ENCODE measurements at places on chromosomes 3 and 15.

DNA sequence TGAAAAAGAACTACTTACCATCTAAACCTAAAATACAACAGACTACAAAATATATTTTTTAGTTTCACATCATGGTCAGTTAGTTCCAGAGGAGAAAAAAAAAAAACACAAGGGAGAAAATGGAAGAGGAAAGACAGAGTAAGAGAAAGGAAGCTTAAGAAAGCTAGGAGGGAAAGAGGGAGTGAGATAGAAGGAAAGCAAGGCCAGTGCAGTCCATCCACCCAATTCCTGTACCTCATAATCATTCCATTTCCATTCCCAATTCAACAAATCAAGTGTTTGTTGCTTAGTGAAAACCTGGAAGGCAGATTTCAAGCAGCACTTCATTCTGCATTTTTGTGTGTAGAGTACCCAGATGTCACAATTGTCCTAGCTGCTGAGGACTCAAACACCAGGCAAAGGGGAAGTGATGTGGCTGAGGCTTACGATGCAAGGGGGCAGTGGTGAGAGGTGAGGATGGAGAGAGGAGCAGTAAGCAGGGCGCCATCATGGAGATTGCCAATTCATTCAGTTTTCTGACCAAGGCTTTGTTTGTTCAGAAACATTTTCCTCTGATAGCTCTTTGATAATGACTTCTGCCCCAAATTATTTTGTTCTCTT lies 83.6 kb upstream of the GSK3B start:
- DNase-seq = no peak

DNA sequence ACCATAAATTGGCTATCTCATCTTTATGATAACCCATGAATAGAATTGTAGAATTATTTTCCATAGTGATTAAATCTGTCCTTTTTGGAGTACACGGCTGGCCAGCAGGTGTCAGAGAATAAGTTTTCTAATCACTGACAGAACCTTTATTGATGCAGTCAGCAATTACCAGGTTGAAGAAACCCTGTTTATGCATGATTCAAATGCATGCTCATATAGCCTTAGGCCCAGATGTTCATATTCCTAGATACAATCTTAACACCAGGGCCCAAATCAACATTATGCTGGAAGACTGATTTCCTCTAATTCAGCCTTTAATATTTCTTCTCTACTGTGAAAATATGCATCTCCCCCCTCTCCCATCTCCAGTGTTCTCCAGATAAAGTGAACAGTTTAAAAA lies 243.5 kb upstream of the DCBLD2 start:
- no peak for DNase-seq

DNA sequence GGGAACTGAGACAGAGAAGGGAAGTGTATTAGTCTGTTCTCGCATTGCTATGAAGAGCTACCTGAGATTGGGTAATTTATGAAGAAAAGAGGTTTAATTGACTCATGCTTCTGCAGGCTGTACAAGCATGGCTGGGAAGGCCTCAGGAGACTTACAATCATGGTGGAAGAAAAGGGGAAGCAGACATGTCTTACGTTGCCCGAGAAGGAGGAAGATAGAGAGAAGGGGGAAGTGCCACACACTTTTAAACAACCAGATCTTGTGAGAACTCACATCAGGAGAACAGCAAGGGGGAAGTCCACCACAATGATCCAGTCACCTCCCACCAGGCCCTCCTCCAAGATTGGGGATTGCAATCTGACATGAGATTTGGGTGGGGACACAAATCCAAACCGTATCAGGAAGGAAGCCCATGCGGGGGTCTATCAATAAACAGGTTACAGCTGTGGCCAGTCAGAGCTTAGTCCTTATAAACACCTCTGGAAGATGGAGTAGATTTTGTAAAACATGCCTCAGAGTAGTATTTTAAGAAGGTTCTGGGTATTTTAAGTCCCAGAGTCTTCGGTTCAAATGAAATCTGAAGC lies 153.9 kb downstream of the GHSR start:
- no peak for DNase-seq

- DNase-seq = no peak
Measured at GRCh38 chr3:172868582-172869200, 118.2 kb downstream of the ECT2 start.

DNA sequence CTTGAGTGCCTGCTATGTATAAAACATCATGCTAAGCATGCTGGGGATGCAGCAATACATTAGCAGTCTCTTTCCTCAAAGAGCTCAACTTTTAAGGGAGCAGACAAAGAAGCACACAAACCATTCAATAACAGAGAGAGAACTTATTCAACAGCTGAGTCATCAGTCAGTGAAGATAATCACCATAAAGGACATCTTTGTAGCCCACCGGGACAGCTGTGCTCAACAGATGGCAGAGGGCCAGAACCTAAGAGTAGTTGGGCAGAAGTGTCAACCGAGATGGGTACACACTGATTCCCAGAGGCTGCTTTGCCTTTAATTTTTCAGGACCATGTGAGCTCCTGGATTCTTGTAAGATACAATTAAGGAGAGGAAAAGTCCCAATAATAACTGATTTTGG lies 4.2 kb upstream of the RAB8B start:
- no peak for DNase-seq

GRCh38 chr15:92104072-92104471 lies 250.6 kb downstream of the SLCO3A1 start:
- DNase-seq = no peak

DNA sequence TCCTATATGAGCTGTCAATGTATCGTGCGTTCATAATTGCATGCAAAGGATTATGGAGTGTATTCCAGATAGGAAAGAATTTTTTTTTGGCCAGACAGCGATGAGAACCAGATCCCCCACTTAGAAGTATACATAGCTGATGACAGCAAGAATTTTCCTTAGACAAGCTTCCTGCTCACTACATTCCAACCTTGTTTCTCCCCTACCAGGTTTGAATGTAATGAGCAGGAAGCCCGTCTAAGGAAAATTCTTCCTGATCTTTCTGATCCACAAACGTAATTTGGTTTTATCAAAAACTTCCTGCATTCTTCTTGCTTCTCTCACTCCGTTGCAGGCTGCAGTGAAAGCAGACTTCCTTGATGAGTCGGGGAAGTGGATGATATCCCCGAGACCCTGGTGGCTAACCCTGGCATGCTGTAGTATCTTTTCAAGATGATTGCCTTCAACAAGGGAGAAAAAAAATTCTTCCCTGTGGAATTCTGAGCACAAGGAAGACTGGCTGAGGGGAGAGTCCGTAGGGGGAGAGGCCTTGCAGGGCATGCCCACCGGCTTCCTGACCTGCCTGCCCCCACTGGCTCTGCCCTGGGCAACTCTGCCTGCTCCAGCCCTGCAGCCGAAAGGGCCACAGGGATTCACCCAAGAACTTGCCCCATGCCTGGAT lies 243.1 kb downstream of the TLE3 start:
- peak; percentile 84 for DNase-seq

GRCh38 chr3:104520228-104520655 lies 846.5 kb upstream of the ALCAM start:
- no peak for DNase-seq

GRCh38 chr3:115658032-115658336 lies 34.7 kb downstream of the GAP43 start:
- no peak for DNase-seq

- DNase-seq = peak; percentile 83
Measured at GRCh38 chr3:133943639-133944141, 48.0 kb upstream of the RAB6B start.

DNA sequence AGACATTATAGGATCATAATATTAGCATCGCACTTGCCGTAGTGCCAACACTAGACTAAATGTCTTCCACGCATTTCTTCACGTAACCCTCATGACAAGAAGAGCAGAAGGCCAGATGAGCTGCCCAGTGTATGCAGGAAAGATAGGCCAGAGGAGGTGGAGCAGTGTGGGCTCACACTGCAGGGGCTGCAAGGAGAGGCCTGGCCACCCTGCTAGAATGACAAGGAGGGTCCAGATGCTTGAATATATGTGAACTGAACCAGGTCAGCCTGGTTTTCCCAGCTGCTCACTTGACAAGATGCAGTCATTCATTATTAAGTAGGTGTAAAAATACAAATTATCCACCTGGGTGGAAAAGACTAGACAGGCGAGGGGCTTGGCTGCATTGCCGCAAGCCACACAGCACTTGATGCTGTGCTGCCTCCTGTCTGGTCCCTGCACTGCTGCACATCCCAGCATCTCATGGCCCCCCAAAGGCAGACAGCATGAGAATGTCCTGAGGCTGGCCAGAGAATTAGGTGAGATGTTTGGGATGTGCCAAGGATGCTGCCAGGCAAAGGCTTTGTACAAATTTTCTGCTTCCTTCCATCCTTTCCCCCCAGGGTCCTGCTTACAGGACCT lies 115.2 kb downstream of the NTRK3 start:
- DNase-seq = no peak

- peak; percentile 70 for DNase-seq
Measured at GRCh38 chr3:12405432-12406272, 78.6 kb upstream of the TSEN2 start.

DNA sequence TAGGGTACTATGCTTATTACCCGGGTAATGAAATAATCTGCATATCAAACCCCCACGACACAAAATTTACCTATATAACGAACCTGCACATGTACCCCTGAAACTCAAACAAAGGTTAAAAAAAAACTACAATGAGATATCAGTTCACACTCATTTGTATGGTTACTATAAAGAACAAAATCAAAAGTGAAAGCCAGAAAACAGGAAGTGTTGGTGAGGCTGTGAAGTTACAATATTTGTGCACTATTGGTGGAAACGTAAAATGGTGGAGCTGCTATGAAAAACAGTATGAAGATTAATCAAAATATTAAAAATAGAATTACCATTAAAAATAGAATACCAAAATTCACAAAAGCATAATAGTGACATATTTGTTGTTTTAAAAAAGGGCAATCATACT lies 128.9 kb downstream of the ZIC1 start:
- DNase-seq = no peak

GRCh38 chr3:99858469-99858868 lies 40.8 kb downstream of the CMSS1 start:
- no peak for DNase-seq

GRCh38 chr3:177338697-177339219 lies 141.5 kb upstream of the TBL1XR1 start:
- no peak for DNase-seq

- DNase-seq = no peak
Measured at GRCh38 chr3:9623148-9623547, 26.2 kb upstream of the MTMR14 start.

GRCh38 chr15:53511175-53511574 lies 248.3 kb downstream of the WDR72 start:
- DNase-seq = no peak

- peak; percentile 52 for DNase-seq
Measured at GRCh38 chr3:123633530-123633929, 48.7 kb upstream of the HACD2 start.

All from skeletal muscle cell (primary cell).